ENCODE measurements at places on chromosomes 4 and X.

- DNase-seq, result no peak
These were observed 30.8 kb downstream of the EXOC1 start for GRCh38 chr4:55884093-55884850.

GRCh38 chrX:17923546-17923945, 62.4 kb upstream of the RAI2 start:
- DNase-seq, result no peak

DNA sequence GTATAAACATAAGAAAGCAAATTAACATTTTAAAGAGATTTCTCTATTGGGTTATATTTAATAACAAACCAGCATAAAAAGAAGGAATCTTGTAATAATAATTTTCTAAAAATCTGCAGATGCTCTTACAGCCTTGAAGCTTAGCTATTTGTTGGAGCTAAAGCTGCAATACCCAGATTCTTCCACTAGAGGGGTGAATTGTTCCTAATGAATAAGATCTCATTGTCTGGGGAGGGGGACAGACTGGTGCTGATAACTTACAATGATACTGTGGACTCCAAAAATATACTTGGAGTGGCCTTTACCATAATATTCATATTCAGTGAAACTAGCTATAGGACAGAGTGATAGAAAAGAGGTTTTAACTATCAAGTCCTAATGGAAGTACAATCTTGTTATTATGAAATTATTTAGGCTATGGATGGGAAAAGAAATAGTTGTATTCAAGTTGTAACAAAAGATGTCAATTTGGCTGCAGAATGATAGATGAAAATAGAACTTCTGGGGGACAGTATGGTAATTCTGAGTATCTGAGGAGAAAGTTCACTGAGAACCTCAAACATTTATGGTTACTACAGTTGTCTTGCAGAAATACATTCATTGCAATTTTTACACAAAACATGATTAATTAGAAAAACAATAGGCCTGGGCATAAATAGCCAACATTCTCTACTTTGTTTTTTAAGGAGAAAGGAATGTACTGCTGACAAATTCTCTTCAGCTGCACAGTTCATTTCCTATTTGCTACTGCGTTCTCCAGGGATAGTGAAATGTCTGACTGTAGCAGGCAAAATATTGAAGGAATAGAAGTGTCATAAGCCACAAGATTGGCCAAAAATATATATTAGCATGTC, 443.3 kb downstream of the GBA3 start:
- DNase-seq, result no peak

DNA sequence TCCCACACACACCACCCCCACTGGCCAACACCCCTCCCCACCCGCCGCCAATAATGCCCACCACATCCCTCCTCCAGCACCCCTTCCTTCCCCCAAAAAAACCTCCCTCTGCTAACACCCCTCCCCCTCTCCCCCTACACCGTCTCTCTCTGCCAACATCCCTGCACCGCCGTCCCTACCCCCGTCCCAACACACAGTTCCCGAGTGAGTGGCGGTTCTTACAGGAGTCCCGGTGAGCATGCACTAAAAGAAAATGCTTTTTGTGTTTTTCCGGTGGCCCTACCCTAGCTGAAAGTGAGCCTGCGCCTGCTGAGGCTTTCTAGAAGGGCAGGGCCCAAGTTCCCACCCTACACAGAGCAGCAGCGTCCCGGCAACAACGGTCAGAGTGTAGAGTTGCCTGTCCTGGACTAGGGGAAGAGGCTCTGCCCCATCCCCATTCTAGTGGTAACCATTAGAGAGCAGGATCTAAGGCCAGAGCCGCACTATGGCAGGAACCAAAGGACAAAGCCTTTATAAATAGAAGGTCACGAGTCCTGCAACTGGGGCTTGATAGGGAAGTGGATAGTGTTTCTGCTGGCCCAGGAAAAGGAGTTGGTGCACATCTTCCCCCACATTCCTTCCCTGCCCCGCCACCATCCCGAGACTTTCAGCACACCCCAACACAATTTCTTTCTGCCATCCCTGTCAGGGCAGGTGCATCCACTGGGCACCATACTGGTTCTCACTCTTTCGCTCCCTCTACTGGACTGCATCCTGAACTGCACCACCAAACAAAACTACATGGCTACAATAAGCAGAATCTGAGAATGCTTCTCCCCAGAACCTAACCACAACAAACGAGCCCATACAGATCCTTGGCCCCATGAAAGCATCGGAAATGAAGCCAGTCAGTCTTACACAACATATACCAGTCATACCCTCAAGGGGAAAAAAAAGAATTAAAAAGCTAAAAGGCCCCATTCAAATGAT, 78.1 kb upstream of the PAGE3 start:
- DNase-seq, result peak; percentile 41

DNA sequence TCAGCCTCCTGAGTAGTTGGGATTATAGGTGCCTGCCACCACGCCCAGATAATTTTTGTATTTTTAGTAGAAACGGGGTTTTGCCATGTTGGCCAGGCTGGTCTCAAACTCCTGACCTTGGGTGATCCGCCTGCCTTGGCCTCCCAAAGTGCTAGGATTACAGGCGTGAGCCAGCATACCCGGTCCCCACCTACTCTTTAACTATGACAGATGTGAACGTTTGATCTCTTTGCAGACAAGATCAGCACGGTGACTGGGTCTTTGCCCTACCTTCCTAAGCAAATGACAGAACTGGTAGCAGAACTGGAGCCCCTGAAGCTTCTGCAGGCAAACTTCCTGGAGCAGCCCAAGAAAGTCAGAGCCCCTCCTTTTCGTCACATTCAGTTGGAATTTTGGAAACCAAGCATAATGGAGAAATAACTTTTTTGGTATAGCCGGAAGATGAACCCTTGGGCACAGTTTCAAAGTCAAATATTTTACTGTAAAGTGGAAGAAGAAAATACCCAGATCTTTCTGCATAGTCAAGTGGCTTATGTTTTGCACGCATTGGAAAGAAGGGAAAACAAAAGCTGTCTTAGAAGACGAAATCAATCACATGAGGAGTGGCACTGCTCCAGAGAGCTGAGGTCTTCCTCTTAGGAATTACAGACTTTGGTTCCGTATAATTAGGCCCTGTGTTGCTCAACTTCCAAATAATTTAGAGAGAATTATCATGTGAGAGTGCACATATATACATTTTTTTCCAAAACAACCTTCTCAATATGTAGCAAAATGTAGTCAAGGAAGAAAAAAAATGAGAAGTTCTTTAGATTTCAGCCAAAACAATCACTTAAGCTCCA, 90.6 kb downstream of the SORBS2 start:
- DNase-seq, result no peak

DNA sequence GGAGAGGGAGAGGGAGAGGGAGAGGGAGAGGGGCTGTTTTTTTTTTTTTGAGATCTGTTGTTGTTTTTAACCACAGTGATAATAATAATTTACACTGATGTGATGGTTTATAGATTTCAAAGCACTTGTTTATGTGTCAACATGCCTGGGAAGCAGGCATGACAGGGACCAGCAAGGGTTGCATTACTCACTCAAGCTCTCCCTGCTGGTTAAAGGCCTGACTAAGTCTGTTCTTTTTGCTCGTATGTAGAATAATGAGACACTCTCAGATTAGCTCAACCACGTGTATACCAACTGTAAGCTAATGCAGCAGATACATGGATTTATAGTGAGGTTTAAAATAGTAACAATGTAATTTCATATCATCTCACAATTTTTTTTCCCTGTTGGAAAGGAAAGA, 134.6 kb upstream of the BOD1L1 start:
- DNase-seq, result no peak

DNA sequence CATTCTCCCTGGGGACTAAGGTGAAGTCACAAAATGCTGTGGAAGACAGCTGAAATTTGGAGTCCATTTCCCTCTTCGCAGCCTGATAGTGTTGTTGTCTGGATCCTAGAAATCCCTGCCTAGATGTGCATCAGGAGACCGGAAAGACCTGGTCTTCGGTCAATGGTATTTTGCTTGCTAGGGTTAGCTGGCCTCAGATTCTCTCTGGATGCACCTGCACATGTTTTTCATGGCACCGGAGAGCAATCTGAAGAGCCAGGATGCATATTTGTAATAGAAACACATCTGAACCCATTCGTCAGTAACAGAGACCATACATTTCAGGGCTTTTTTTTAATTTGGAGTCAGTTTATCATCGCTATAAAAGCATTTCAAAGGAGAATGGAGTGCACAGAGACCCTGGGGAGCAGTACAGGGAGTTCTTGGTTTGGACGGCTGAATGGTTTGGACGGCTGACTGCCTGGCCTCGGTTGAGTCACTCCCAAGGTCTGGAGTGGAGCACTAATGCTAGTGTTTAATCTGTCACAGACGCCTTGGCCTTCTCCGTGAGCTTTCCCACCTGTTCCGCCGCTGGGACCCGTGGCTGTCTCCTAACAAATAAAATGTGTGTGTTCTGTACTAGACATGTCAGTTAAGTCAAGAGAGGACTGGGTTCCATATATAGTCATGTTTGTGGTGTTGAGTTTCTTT, 7.5 kb upstream of the PDLIM3 start:
- no peak for DNase-seq

GRCh38 chr4:7971881-7972500, 32.3 kb upstream of the AFAP1 start:
- DNase-seq, result no peak

GRCh38 chr4:156336511-156336910, 382.8 kb upstream of the CTSO start:
- DNase-seq, result no peak

- DNase-seq, result no peak
These were observed 430.5 kb upstream of the POU3F4 start for GRCh38 chrX:83077606-83078005.

DNA sequence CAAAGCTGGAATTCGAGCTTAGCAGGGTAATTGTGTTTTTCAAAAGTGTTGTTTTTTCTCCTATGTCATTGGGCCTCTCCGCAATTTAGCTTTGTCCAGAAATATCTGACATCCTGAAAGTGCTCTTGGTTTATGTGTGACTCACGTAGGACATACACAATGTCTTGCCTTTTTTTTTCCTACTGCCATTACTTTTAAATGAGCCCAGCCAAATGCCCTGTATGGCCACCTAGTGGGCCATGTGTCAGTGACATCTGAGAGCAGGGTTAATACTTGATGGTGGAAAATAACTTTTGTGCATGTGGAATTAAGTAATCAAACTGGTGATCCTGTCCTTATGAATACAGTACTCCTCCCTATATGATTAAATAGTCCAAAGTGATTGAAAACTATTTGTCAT, 1411.1 kb upstream of the TENM3 start:
- DNase-seq, result no peak

- DNase-seq, result no peak
These were observed 1.4 kb upstream of the WDR13 start for GRCh38 chrX:48595929-48596328.

GRCh38 chrX:24391389-24391788, 30.9 kb downstream of the SUPT20HL1 start:
- no peak for DNase-seq

DNA sequence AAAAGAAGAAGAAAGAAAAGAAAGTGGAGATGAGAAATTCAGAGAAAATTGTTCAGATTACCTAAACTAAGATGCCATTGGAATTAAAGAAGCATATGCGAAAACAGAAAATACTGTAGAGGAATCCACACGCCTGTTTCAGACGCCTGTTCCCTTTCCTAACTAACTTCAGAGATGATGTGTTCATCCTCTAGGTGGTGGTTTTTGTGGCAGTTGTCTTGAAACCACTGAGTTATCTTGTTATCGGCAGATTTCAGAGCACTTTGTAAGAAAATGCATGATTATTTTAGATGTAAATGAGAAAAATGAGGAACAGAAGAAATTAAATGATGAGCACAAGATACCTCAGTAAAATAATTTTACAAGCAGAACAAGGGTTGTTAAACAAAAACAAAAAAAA, 48.3 kb downstream of the FUNDC1 start:
- no peak for DNase-seq

GRCh38 chr4:94913316-94913715, 155.6 kb downstream of the BMPR1B start:
- no peak for DNase-seq

GRCh38 chr4:110667670-110668069, 44.8 kb upstream of the PITX2 start:
- no peak for DNase-seq

- DNase-seq, result no peak
These were observed 159.8 kb upstream of the KIT start for GRCh38 chr4:54497947-54498346.

- DNase-seq, result no peak
These were observed 25.1 kb downstream of the PIR start for GRCh38 chrX:15468036-15468435.

DNA sequence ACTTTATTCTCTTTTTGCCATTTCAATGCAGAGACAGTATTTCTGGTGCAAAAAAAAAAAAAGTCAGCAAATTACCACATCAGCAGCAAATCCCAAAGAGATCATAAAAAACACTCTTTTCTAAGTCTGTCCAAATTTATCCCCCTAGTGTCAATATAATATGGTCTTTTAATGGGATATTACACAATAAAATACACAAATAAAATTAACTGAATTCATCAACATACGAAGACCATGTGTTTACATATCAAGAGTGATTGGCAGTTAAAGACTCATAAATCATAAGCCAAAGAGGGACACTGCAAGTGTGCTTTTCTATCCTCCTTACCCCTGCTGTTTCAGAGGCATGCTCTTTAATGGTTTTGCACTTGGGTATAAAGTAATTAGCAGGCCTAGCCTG, 340.2 kb upstream of the DKK2 start:
- DNase-seq, result no peak

DNA sequence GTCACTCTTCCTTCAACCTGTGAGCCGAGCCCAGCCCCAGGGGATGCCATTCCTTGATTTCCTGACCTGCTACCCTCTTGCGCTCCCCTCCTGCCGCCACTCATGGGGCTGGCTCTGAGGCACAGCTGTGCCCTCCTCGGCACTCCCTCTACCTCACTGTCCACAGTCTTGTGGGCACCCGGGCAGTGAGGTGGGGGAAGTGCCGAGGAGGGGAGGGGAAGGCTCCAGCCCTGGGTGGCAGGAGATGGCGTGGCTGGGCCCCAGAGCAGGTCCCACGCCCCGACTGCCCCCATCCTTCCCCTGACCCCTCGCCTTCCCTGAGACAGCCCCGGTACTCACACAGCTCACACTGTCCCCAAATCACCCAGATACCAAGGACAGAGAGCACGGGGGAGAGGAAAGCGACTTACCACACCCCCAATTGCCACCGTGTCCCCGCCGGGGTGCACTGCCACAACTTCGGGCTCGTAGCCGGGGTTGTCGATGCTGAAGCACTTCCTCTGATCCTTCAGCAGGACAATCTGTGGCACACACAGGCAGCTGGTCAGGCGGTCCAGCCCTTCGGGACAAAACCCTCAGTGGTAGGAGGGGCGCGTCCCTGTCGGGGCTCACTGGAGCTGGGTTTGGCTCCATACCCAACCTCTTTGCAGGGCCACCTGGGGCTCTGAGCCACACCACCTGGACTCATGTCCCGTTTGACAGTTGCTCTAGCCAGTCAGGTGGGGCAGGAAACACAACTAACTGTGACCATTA, 37.9 kb downstream of the WDR1 start:
- no peak for DNase-seq

DNA sequence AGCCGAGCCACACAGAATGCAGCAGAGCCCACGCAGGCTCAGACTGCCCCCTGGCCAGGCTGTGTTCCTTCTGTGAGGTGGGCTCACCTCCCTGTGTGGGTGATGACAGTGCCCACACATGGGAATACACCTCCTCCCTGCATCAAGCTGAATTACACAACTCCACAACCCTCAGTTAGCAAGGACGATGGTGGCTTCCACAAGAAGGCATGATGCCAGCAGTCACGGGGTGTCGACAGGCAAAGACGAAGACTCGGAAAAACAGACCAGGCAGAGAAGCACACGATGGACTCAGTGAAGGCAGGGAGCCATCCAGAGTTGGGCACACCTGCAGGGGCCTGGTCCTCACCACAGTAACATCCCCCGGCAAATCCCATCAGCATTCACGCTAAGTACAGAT, 12.1 kb downstream of the LETM1 start:
- no peak for DNase-seq
